Sigmoid colon (tissue), 7 donors: ENCODE measurements at places on chromosomes 5 and 9. TPM values are rescaled to one million over a fixed set of nuclear protein-coding genes. Genes with fewer than 3 reads are reported as not detected.
A peak's percentile ranks its signal among the peaks of the same experiment; 100 is the strongest.

CCNH gene
- 92.7 TPM for total RNA-seq

FAM169A gene
- total RNA-seq, result 0.95 TPM

ACER2 gene
- 3.6 TPM for total RNA-seq

CDC20B gene
- not detected for total RNA-seq

FAT2 gene
- not detected for total RNA-seq

FKBP15 gene
- total RNA-seq, result 21.0 TPM

ENG gene
- total RNA-seq, result 18.6 TPM

OR1L4 gene
- total RNA-seq, result not detected

JADE2 gene
- 53.8 TPM for total RNA-seq

FRMPD1 gene
- total RNA-seq, result 0.16 TPM

- no peaks in the 10 kb centered on the region for H3K36me3 ChIP-seq
- H3K4me1 ChIP-seq, result no peaks in the 10 kb centered on the region
- H3K27ac ChIP-seq, result no peak overlapping the region
- no peaks in the 10 kb centered on the region for H3K27me3 ChIP-seq
- H3K4me3 ChIP-seq, result no peak overlapping the region
Measured at GRCh38 chr5:94396687-94397086, 221.7 kb downstream of the KIAA0825 start.

DNA sequence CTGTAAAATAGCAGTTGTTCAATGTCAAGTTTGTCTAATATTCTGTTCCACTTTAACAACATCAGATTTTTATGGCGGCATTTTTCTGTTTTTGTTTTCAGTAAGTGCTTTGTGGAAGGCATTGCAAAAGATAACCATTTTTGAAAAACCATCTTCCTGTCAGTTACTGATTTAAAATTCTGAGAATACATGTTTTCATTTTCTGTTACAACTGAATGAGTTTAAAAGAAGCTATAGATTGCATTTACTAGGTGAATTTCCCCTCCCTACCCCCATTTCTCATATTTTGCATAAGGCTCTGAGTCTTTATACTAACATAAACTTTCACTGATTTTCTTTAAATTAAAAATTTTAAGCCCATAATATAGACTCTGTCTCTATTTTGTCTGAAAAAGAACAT is 4.6 kb upstream of the ERAP2 start:
- no peak overlapping the region for H3K4me3 ChIP-seq
- DNase-seq, result no peak
- H3K36me3 ChIP-seq, result no peaks in the 10 kb centered on the region
- H3K4me1 ChIP-seq, result peaks cover 8% of the 10 kb centered on the region
- H3K27me3 ChIP-seq, result no peaks in the 10 kb centered on the region

- no peak overlapping the region for H3K4me3 ChIP-seq
- no peaks in the 10 kb centered on the region for H3K4me1 ChIP-seq
- H3K27me3 ChIP-seq, result peaks cover 2% of the 10 kb centered on the region
- no peaks in the 10 kb centered on the region for H3K36me3 ChIP-seq
- H3K27ac ChIP-seq, result no peak overlapping the region
- DNase-seq, result no peak
Measured at GRCh38 chr9:36789886-36790285, 217.2 kb downstream of the MELK start.

DNA sequence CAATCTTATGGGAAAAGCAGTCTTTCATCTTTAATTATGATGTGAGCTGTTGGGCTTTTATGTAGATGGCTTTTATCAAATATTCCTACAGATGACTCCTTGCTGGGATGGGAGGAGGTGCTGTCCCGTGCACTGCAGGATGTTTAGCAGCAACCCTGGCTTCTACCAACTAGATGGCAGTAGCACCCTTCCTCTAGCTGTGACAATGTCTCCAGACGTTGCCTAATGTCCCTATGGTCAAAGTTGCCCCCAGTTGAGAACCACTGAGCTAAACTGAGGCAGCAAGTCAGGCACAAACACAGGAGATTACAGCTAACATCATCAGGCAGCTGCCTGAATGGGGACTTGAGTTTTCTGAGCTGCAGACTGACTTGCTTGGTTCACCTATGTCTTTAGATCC is 401.9 kb upstream of the PDE4D start:
- H3K36me3 ChIP-seq, result no peaks in the 10 kb centered on the region
- H3K4me3 ChIP-seq, result no peak overlapping the region
- H3K4me1 ChIP-seq, result no peaks in the 10 kb centered on the region

DNA sequence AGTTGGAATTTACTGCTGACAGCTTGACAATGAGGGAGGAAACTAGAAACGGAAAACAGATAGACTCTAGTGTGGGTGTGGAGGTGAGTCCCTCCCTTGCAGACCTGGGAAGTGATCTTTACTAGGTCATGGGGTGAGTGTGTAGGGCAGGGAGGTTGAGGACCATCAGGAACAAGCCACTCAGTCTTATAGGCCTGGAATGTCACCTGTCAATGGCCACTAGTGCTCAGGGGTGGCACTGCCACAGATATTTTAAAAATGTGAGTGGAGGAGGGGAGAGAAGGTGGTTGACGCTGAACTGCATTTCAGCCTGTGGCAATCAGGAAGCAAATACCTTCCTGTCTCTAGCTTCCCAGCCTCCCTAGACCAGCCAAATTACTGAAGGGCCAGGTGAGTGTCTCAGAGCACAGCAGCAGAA is 9.0 kb downstream of the OR2S2 start:
- H3K4me3 ChIP-seq, result no peak overlapping the region
- H3K4me1 ChIP-seq, result peaks cover 5% of the 10 kb centered on the region
- no peaks in the 10 kb centered on the region for H3K36me3 ChIP-seq
- no peak for DNase-seq
- no peak overlapping the region for H3K27ac ChIP-seq

GRCh38 chr5:139383275-139383992 is at the start of gene SLC23A1:
TSS of gene SLC23A1 (minus strand) at chr5:139383297. CDS start at chr5:139383253, 44 bp downstream.
- H3K27ac ChIP-seq, result no peak within 1 kb of the TSS
- H3K4me3 ChIP-seq, result no peak within 1 kb of the TSS
- H3K4me1 ChIP-seq, result peaks cover 4% of the 10 kb centered on the region
- no peaks in the 10 kb centered on the region for H3K27me3 ChIP-seq

- no peak for DNase-seq
- H3K4me1 ChIP-seq, result no peaks in the 10 kb centered on the region
- no peak overlapping the region for H3K4me3 ChIP-seq
Measured at GRCh38 chr9:98971168-98971914, 27.6 kb downstream of the COL15A1 start.

DNA sequence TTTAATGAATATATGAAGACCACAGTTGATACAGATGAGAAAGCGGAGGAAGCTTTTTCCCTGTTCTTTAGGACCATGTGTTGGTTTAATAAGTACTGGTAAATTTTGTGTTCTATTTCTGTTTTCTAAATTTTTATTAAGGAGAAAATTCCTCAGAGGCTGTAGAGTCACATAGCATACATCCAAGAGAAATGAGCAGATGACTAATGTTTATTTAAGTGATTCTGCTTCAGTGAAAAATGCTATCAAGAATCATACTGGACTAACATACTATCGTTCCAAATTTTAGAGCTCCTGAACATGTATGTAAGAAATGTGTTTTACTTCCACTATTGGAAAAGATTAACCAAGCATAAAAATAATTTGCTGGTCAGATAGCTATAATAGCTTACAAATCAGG is 115.0 kb downstream of the KIAA1958 start:
- no peaks in the 10 kb centered on the region for H3K4me1 ChIP-seq
- H3K36me3 ChIP-seq, result no peaks in the 10 kb centered on the region
- no peak overlapping the region for H3K27ac ChIP-seq
- no peaks in the 10 kb centered on the region for H3K27me3 ChIP-seq

- no peaks in the 10 kb centered on the region for H3K36me3 ChIP-seq
- no peaks in the 10 kb centered on the region for H3K27me3 ChIP-seq
- no peak for DNase-seq
- no peak overlapping the region for H3K27ac ChIP-seq
Measured at GRCh38 chr5:167720676-167721260, 570.7 kb upstream of the WWC1 start.

DNA sequence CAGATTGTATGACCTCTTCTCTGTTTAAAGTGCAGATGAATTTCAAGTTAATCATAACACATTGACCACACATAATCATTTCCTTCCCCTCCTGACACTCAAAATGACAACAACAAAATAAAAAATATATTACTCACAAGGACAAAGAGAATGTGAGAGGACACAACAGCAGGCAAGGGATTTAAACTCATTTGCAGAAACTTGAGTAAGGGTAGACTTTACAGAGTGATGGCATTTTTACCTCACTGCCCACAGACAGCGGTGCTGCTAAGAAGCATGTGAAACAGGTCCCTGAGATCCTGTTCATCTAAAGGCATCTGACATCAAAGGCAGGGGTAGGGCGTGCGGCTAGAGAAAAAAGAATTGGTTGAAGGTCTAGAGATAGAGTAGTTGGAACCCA is 99.0 kb downstream of the TRIM36 start:
- H3K36me3 ChIP-seq, result no peaks in the 10 kb centered on the region
- H3K4me1 ChIP-seq, result no peaks in the 10 kb centered on the region
- DNase-seq, result no peak
- H3K27ac ChIP-seq, result no peak overlapping the region

DNA sequence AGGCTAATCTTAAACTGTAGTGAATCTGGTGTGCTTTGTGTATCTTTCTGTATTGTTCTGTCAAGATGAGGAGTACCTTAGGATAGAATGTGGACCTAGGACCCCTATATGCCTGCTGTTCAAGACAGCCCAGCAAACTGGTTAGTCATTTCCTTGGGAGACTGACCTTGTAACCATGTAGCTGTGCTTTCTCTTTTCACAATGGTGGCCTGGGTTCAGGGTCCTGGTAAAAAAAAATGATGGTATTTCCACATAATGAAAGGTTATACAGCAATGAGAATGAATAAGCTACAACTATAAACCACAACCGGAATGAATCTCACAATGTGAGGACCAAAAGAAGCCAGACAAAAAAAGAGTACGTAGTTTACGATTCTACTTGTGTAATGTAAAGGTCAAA is 36.4 kb upstream of the F2RL1 start:
- no peak for DNase-seq
- H3K4me1 ChIP-seq, result no peaks in the 10 kb centered on the region
- no peak overlapping the region for H3K27ac ChIP-seq
- H3K27me3 ChIP-seq, result no peaks in the 10 kb centered on the region

DNA sequence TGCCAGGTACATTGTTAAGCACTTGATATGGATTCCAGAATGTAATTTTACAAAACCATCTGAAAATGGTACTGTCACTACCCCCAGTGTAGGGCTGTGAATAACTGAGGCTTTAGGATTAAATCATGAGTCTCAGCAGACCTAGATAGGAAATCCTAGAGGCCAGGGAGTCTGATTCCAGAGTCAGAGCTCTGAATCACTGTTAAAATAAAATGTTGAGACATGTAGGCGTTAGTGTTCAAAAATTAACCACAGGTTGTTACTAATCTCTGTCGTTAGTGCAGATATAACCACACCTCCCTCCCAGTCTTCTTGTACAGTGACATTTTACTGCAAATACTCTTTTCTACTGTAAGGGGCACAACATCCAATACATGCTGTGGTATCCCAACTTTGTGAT is 1828.8 kb downstream of the MAT2B start:
- no peaks in the 10 kb centered on the region for H3K4me1 ChIP-seq
- H3K27ac ChIP-seq, result no peak overlapping the region
- no peak for DNase-seq
- no peaks in the 10 kb centered on the region for H3K27me3 ChIP-seq
- H3K36me3 ChIP-seq, result no peaks in the 10 kb centered on the region
- no peak overlapping the region for H3K4me3 ChIP-seq

- DNase-seq, result peak; percentile 44
- no peaks in the 10 kb centered on the region for H3K36me3 ChIP-seq
- peaks cover 18% of the 10 kb centered on the region for H3K4me1 ChIP-seq
- H3K27ac ChIP-seq, result peak overlapping the region; percentile 56
- H3K4me3 ChIP-seq, result no peak overlapping the region
Measured at GRCh38 chr5:6466975-6467567, 18.4 kb downstream of the UBE2QL1 start.

DNA sequence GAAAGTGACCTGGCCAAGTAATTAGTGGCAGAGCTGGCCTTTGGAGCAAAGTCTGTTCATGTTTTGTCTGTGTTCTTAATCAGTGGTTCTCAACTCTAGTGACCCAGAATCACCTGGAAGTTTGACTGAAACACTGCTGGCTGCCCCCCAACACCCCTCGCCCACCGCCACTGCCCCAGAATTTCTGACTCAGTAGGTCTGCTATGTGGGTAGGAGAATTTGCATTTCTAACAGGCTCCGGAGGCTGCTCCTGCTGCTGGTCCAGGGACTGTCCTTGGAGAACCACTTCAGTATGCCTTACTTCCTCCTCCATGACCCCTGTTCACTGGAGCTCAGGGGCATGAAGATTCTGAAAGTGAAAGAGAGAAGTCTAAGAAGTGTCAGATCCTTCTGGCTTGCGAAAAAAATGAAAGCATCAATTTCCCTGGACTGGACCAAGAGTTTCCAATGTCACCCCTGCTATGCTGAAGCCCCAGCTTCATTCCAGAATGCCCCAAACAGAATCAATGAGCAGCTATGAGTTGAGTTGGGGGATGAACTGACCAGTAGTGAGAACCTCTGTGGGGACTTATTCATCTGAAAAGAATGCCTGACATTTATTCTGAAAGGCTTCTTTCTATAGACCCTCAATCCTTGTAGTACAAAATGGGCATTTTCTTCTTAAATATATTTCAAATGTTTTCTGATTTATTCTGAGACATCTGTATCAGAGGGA is 20.8 kb upstream of the COL15A1 start:
- H3K27me3 ChIP-seq, result no peaks in the 10 kb centered on the region
- no peaks in the 10 kb centered on the region for H3K36me3 ChIP-seq
- no peaks in the 10 kb centered on the region for H3K4me1 ChIP-seq
- DNase-seq, result no peak

GRCh38 chr9:14170392-14170931 is 143.5 kb downstream of the NFIB start:
- H3K4me1 ChIP-seq, result peaks cover 24% of the 10 kb centered on the region
- H3K36me3 ChIP-seq, result no peaks in the 10 kb centered on the region
- H3K27me3 ChIP-seq, result no peaks in the 10 kb centered on the region
- DNase-seq, result no peak
- no peak overlapping the region for H3K27ac ChIP-seq

GRCh38 chr5:62286834-62287233 is 19.2 kb upstream of the KIF2A start:
- no peak for DNase-seq
- no peak overlapping the region for H3K4me3 ChIP-seq
- no peaks in the 10 kb centered on the region for H3K4me1 ChIP-seq
- H3K27me3 ChIP-seq, result no peaks in the 10 kb centered on the region
- no peak overlapping the region for H3K27ac ChIP-seq

GRCh38 chr5:98031496-98031895 is 742.0 kb upstream of the RGMB start:
- no peak overlapping the region for H3K4me3 ChIP-seq
- DNase-seq, result no peak
- H3K36me3 ChIP-seq, result no peaks in the 10 kb centered on the region
- H3K27me3 ChIP-seq, result no peaks in the 10 kb centered on the region
- H3K4me1 ChIP-seq, result no peaks in the 10 kb centered on the region

GRCh38 chr9:135279834-135280393 is 192.4 kb downstream of the OLFM1 start:
- H3K4me3 ChIP-seq, result no peak overlapping the region
- H3K36me3 ChIP-seq, result no peaks in the 10 kb centered on the region
- no peak overlapping the region for H3K27ac ChIP-seq
- no peak for DNase-seq

DNA sequence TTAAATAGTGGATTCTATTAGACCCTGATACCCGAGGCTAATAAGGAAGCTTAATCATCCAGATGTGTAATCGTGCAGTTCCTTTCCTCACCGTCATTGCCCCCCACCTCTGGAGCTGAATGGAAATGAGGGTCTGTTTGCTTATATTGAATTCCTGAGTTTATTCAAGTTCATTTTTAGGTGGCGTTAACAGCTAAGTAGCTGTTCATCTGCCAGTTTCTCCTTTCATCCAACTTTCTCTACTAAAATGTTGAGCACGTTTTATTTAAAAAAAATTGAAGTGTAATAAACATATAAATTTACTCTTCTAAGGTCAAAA is 291.0 kb downstream of the DOCK8 start:
- peak overlapping the region; percentile 69 for H3K4me3 ChIP-seq
- no peak for DNase-seq
- H3K4me1 ChIP-seq, result peaks cover 7% of the 10 kb centered on the region
- H3K27me3 ChIP-seq, result no peaks in the 10 kb centered on the region
- H3K36me3 ChIP-seq, result no peaks in the 10 kb centered on the region
